Stimulated activated naive CD4-positive, alpha-beta T cell (primary cell): ENCODE measurements at places on chromosomes 11 and 22.

DNA sequence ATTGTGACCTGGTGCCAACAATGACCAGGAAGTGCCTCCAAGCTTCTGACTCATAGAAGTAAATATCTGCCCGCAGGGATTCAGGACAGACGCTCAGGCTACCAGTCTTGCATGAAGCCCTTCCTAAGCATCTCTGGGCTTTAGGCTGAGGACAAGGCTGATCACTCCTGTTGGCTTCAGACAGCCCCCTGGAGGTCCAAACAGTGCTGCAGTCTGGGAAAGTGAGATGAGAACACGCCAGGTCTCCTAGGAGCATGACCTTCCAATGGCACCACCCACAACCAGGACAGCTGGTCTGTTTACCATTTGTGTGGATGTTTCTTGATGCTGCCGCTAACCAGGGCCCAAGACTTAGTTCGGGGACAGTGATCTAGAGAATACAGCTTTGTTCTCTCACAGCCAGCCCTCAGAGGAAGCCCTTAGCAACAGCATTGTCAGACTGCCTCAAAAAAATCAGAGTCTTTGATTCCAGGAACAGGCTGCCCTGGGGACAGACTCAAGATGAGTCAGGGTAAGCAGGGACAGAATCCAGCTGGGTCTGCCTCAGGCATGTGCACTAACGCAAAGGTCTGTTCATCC is 111.2 kb downstream of the ZNF280B start:
- DNase-seq = no peak

DNA sequence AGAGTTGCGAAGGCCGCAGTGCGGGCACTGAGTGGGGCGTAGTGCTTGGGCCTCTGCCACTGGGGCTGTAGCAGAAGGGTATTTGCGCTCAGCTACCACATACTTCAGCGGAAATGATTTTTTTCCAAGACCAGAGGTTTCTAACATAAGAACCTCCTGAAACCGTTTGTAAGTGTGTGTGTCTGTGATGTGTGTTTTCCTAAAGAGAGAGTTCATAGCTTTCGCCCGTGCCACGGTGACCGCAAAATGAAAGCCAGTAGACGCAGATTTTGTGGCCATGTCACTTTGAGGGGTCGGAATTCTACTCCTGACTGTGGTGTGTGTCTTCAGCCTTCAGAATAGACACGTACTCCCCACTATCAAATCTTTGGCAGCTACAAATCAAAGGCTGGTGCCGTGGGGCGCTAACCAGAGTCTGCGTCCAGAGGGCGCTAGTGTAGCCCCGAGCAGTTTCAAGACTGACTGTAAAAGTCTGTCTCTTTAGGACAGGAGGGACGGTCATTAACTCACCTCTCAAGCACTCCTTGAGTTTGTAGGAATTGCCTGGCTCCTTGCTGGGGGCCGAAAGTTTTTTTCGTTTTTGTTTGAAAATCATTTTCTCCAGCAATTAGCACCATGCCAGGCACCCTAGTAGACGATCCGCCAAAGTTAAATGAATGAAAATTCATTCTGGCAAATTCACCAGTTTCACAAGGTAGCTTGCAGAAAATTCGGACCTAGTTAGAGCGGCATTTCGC is 2.5 kb upstream of the CALCA start:
- DNase-seq = no peak

DNA sequence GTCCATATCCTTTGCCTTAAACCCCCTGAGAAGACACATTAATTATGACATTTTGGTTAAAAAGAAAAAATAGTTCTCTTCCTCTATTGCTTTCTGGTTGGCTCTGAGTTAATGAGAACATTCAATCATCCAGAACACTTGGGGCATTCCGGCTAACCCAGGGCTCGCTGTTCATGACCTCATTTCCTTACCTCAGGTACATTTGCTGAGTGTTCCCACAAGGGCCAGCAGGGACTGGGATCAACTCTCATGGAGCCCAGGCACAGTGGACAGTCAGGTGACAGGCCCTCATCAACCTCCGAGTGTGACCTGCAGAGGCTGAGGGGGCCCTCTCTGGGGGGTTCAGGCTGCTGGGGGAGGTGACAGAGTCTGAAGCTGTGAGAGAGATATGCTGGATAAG is 98.9 kb downstream of the MYO18B start:
- no peak for DNase-seq

GRCh38 chr22:46535876-46536536 is 1.4 kb downstream of the CELSR1 start:
- no peak for DNase-seq

DNA sequence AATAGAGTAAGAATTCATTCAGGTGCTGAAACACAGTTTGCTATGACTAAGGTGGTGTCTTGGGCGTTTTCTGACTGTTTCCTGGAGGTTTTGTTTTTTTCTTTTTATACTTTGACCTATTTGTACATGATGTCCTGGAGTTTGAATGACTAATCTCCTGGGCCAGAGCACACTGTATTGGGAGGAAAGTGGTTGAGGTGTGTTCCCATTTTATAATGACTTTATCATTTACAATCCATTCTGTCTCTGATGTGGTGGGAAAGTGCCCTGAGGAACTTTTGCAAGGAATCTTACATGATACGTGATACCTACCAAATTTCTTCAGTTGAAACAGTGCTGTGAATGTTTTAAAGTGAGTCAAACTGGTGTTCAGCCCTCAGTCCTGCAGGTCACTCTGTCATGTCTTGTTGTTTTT is 80.8 kb downstream of the TNRC6B start:
- no peak for DNase-seq

DNA sequence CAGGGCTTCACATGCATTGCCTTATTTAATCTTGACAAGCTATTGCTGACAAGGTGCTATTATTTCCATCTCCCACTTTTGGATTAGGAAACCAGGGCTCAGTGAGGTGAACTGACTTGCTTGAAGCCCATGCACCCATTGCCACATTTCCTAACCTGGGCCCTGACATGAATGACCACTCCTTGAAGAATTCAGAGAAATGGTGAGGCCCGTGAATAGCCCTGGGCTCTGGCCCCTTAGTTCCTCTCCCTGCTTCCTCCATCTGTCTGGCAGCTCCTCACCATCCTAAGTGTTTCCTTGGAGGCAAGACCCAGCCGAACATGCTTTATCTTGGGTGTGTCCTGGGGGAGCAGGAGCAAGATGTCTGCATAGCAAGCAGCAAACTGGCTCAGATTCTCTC is 56.1 kb upstream of the NECTIN1 start:
- DNase-seq = no peak

DNA sequence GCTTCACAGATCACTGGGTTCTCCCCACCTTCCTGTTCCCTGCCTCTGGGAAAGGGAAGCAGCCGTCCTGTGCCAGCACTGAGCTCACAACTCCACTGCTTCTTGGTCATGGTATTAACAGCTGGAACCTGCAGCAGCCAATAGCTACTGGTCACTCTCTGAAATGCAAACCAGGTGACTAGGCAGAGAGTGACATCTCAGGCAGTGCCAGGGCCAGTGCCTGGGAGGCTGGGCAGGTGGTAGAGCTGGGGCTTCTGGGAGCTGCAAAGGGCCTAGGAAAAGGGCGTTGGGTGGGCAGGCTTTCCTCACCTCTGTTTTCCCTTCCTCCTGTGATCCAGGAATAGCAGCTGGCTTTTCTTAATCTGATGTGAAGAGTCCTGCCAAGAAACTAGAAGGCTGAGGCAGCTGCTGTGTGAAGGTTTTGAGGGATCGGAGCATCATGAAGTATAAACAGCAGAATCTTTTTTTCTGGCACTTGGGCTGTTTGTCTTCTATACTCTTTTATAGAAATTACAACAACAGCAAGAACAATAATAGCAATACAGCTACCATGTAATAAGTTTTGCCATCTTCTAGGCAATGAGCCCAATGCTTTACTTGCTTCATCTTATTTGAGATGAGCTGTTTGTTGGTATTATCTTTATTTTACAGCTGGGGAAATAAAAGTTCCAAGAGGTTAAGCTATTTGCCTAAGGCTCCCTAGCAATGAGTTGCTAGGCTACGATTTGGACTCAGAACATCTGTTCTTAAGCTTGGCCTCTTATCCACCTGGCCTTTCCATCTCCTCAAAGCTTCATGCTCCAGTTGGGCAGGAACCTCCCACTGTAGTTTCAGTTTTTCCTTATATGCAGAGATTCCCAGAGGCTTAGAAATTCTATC is 22.0 kb upstream of the CD44 start:
- DNase-seq = no peak

DNA sequence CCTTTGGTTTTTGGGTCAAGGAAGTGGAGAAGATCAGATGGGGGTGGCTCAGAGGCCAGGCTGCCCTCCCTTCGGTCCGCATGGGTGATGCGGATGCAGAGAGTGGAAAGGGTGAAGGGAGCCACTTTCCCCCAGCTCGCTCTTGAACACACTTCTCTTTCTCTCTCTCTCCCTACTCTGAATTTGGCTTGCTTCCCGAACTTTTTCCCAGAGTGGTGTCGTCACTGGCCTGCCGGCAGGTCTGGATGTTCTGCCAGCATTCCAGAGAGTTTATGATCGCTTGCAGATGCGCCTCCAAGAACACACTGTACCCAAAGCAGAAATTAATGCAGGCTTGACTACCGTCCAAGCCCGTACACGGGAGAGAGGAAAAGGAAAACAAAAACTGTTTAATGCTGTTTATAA is 103.2 kb downstream of the ZBTB16 start:
- no peak for DNase-seq

GRCh38 chr11:2428322-2428795 is 16.0 kb downstream of the TRPM5 start:
- peak; percentile 82 for DNase-seq

- DNase-seq = no peak
Observed at GRCh38 chr11:45881708-45882368, 3.6 kb upstream of the MAPK8IP1 start.

DNA sequence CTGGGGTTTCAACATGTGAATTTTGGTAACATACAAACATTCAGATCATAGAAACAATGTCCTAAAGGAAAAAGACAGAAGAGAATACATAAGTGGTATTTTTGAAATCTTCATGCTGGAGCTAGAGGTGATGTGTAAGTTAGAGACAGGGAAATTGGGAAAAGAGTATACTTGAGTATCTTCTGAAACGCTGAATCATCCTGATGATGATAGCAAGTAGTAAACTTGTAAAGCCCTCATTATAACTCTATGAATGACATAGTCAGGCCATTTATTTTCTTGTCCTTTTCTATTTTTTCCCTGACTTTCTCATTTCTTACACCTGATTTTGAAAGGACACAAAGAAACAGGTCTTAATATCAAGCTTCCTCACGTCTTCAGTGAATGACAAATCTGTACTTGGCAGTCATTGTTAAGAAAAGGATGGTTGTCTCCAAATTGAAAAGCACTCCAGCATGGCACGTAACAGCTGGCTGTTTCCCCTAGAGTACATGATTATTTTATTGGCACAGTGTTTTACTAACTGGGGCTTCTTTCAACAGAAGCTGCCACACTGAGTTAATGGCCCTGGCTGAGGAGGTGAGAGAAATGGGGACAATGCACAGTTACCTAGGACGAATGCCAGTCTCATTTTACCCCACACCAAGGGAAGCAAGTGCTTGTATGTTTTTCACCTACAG is 140.7 kb upstream of the CTSC start:
- DNase-seq = no peak

DNA sequence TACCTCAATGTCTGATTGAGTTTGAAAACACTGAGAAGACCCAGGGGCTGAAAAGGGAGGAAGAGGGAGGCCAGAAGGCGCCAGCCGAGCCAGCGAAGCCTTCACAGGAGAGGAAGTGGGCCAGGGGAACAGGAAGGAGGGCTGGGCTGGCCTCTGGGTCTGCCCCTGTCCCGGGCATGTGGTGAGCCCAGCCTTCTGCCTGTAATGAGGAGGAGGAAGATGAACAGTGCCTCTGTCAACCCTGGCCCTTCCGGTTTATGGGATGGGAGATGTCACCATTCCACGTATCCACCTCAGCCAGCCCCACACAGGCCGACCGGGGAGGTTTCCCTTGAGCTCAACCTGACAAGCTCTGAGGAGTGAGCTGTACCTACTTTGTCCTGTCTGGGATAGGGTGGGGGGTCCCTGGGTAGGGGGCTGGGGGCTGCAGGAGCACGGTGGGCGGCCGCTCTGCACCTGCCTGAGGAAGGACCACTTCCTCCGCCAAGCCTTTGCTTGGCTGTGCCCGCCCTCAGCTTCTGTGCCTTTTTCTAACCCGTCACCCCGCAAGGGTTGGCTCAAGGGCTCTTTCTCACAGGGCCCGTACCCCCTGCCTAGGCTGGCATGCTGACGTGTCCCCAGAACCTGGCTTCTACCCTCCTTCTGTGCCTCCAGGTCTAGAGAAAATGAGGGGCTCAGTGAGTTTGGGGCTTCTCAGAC is 2.0 kb downstream of the PARVG start:
- DNase-seq = peak; percentile 28

- DNase-seq = peak; percentile 59
Observed at GRCh38 chr11:17208257-17208999, 642 bp upstream of the PIK3C2A start.

GRCh38 chr11:59216641-59217564 is 4.2 kb upstream of the MPEG1 start:
- DNase-seq = no peak

- no peak for DNase-seq
Observed at GRCh38 chr11:127996825-127997224, 590.5 kb downstream of the ETS1 start.

- no peak for DNase-seq
Observed at GRCh38 chr11:35928688-35929395, 15.0 kb upstream of the LDLRAD3 start.

DNA sequence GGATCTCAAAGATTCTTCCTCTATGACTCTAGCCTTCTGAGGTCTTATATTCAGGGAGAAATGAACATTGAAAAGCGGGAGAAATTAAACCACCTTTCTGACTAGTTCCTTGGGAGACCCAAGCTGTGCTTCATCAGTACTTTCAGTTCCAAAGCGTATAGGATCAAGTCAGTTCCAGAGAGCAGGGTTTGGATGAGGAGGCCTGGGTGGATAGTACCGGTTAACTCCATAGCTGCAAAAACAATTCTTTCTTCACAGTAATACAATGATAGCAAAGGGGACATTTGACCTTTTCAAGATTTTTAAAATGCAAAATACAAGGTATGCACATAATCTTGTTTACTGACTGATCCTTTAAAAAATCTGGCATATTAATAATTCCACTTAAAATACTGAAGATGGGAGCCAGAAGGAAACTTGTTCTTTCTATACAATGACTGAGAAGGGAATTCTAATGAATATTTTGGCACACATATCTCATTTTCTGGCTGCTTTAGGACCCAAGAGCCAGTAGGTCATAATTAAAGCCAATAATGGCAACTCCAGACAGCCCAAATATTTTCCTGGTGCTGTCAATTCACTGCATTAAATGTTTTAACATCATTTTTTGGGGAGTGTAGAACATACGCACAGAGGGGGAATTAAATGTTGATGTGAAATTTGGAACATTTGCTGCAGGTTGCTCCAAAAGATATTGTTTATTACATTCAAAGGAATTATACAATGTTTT is 16.0 kb downstream of the ADM start:
- no peak for DNase-seq

- DNase-seq = no peak
Observed at GRCh38 chr11:14420223-14420622, 61.2 kb upstream of the RRAS2 start.

- DNase-seq = no peak
Observed at GRCh38 chr22:20432244-20432686, 5.4 kb downstream of the SCARF2 start.
